ENCODE measurements at places on chromosomes 7 and 10. TPM values are rescaled to one million over a fixed set of nuclear protein-coding genes. Genes with fewer than 3 reads are reported as not detected.

Gene AGMO
- total RNA-seq = 3.8 TPM

- no peak for DNase-seq
These were observed 898.6 kb upstream of the POT1 start for GRCh38 chr7:125828153-125828700.

- no peak for DNase-seq
These were observed 53.3 kb downstream of the AKAP9 start for GRCh38 chr7:91993976-91994375.

Gene SPACDR
- total RNA-seq = not detected

Gene MYH16
- not detected for total RNA-seq

- no peak for DNase-seq
These were observed 337.6 kb downstream of the FRMD4A start for GRCh38 chr10:13993169-13993568.
